Activated CD4-positive, alpha-beta T cell treated with anti-CD3 and anti-CD28 coated beads, Interleukin-2, amount 50 U/mL, for 48 hours (primary cell): ENCODE measurements at places on chromosomes 6 and 20.

DNA sequence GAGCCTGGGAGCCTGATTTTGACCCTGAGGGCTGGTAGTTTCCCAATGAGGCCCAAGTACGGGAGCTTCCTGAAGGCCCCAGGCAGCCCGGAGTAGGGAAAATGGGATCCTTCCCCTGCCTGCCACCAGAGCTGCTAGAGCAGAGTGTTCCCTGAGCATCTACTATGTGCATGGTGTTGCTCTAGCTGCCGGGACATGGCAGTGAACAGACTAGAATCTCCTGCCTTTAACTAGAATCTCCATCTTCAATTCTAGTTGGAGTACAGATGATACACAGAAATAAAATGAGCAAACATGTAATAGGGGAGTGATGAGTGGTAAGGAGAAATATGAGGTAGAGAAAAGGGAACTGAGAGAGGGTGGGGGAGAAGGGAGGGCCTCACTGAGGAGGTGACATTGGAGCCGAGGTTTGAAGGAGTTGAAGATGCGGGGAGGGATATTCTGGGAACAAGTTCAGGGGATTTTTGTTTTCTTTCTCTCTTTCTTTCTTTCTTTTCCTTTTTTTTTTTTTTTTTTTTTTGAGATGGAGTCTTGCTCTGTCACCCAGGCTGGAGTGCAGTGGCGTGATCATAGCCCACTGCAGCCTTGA is 18.5 kb downstream of the VSTM2L start:
- DNase-seq, result no peak

DNA sequence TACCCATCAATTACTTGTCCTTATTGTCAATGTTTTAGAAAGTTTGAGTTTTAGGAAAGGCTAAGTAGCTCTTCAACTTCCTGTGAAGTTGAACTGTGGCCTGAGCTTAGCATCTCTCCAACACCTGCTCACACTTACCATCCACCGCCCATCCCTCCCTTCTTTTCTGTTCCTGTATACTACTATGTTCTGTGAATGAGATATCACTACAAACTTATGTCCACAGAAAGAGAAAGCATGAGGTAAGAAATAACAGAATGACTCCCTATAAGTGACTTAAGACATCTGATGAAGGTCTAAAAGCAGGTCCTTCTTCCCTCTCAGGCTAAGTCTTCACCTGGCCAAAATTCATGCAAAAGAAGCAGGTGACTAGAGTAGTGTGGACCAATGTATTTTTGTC is 246.3 kb upstream of the PREP start:
- DNase-seq, result no peak

DNA sequence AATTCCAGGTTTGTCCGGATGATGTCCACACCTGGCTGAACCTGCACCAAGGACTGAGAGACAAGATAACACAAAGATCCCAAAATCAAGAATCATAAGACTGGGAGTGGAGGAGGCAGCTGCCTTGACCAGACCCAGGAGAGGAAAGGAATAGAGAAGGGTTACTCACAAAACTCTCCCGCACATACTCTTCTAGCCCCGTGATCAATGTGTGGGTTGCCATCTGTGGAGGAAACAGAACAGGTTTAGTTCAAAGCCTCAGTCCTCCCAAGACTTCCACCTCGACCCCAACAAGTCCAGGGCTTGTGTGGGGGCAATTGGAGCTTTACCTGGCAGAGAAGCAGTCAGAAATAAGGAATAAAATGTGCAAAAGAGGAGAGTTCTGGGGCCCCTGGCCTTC is 11.1 kb downstream of the BAG6 start:
- no peak for DNase-seq

GRCh38 chr6:134814076-134814695 is 135.7 kb downstream of the ALDH8A1 start:
- DNase-seq, result no peak

DNA sequence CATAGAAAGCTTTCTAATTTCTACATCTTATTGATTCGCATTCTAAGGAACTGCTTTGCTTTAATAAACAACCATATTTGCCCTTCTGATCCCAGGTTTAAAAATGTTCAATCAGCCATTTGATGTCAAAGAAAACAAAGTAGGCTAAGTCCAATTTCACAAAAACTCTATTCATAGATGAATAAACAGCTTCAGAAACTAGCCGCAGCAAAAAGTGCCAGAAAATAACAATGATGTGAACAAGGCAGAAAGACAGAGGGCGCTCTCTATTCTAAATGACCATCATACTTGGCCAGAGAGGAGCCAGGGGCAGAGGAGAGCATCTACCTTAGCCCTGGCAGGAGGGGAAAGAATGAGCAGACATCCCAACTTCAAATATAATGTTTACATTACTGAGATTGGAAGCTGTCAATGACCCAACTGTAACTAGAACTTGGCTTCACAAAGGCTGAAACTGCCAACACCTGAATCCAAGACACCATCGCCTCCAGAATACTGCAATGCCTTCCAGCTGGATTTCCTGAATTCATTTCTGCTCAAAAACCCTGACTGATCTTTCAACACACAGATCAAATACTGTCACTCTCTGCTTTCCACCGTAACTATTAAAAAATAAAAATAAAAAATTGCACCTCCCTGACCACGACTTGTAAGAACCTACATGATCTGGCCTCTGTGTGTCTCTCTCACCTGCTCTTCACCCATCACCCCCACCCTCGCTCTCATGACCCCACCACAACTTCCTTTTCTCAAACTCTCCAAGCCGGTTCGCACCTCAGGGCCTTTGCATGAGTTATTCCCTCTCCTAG is 9.5 kb downstream of the CNKSR3 start:
- no peak for DNase-seq

- DNase-seq, result no peak
Measured at GRCh38 chr6:146819596-146820320, 221.0 kb downstream of the ADGB start.

DNA sequence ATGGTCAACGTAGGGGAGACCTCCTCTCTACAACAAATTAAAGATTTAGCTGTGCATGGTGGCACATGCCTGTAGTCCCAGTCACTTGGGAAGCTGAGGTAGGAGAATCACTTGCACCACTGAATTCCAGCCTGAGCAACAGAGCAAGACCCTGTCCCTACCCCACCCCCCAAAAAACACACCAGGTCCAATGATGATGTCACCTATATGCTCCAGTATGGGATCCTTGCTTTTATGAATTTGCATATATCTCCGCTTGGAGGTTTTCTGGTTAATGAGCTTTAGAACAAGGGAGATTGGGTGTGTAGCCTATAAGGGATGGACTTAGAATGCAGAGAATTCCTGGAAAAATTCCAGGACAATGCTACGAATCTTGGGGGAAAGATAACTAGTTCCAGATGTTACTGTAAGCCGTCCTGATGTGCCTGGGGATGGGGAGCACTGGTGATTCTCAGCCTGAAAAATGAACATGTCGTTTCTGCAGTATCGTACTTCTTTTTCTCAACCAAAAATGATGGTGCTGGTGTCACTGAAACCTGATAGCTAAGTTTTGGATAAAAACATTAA is 61.1 kb downstream of the ZBTB2 start:
- DNase-seq, result no peak

GRCh38 chr6:137016356-137016755 is 28.4 kb downstream of the IL20RA start:
- no peak for DNase-seq
